Stimulated activated CD8-positive, alpha-beta memory T cell treated with anti-CD3 and anti-CD28 coated beads, Interleukin-4, amount 100 ng/mL, for 4 hours (primary cell): ENCODE measurements at places on chromosomes 4 and X.

- DNase-seq: no peak
Measured at GRCh38 chr4:37095925-37096324, 148.6 kb upstream of the NWD2 start.

GRCh38 chr4:3491681-3492405 lies 28.7 kb downstream of the DOK7 start:
- DNase-seq: no peak

- DNase-seq: no peak
Measured at GRCh38 chr4:38114386-38115150, 154.4 kb downstream of the PTTG2 start.

- no peak for DNase-seq
Measured at GRCh38 chr4:9999956-10000561, 21.2 kb downstream of the SLC2A9 start.

DNA sequence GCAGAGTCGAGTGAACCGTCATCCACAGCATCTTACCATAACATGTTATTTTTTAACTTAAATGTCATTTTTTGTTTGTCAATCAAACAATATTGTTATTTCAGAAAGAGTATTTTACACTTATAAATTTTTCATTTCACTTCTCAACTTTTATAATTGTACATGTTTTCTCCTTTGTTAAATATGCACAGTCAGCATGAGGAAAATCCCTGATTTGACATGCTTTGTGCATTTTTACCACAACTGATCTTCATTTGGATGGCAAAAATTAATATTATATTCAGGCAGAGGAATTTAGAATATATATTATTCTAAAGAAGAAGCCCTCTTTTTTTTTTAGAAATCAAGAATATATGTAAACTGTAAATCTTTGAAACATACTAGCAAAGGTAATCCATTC lies 958.0 kb upstream of the PCDH7 start:
- DNase-seq: no peak

GRCh38 chrX:132561483-132561882 lies 72.6 kb upstream of the MBNL3 start:
- DNase-seq: no peak

DNA sequence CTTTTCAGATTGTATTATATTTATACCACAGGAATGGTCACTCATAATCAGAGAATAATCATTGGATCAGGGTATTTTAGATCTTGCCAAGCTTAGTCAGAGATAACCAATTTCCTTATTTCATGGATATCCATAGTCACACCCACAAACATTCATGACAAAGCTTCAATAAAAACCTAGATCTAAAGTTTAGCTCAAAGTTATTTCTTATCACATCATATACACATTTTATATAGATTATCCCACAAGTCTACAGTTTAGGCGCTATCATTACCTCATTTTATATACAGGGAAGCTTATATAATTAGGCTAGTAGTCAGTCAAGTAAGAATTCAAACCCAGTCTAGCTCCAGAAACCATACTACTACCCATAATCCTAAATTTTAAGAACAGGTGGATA lies 82.3 kb downstream of the SLC10A7 start:
- DNase-seq: no peak

GRCh38 chrX:39022106-39022505 lies 220.8 kb downstream of the MID1IP1 start:
- no peak for DNase-seq

DNA sequence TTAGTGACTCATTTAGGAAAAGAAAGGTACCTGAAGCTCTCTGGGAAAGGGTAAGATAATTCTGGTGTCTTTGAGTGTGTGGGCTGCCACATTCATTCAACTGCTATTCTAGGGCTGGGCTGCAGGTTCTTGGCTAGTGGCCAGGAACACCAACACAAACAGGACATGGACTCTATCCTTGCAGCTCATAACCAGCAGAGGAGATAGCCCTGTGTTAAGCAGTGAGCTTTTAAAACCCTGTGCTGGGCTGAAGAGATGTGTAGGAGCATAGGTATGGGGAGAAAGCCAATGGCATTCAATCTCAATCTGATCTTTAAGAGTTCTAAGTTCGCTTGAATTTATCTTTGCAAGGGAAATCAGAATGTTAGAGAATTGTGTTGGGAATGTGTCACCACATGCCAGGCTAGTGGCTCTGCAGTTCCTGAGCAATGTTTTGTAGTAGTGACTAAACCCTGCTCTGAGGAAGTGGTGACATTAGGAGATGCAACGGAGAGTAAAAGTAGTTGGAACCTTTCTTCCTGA lies 39.2 kb downstream of the SGMS2 start:
- no peak for DNase-seq

DNA sequence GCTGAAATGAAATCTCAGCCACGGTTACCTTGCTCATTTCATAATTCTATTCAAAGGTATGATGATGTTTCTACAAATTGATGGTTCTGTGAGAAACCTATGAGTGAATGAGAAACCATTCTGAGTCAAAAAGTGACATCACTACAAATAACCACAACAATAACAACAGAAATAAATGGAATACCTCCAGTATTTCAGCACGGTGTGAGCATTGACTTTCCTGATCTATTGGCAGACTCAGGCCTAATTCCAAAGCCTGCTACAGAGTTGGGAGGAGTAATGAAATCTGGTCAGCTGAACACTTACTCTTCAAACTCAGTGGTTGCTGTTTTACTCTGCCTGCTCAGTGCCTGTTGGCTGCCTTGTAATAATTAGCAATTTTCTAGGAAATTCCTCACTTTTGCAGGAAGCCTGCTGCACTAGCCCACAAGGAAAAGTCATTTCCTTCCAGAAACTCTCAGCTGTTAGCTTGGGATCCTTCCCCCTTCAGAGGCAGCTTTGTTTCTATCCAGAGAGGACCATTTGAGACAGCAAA lies 18.8 kb upstream of the SYNPO2 start:
- no peak for DNase-seq

GRCh38 chr4:177016541-177017141 lies 223.9 kb upstream of the VEGFC start:
- DNase-seq: no peak

- DNase-seq: no peak
Measured at GRCh38 chrX:53195401-53195800, 29.6 kb downstream of the KDM5C start.

- DNase-seq: no peak
Measured at GRCh38 chrX:84453351-84454246, 48.7 kb downstream of the HDX start.

- DNase-seq: no peak
Measured at GRCh38 chrX:24145303-24146186, 4.0 kb upstream of the ZFX start.

GRCh38 chr4:25523405-25523804 lies 132.2 kb upstream of the SLC34A2 start:
- DNase-seq: no peak

GRCh38 chrX:43677993-43678392 lies 21.9 kb downstream of the MAOA start:
- no peak for DNase-seq

DNA sequence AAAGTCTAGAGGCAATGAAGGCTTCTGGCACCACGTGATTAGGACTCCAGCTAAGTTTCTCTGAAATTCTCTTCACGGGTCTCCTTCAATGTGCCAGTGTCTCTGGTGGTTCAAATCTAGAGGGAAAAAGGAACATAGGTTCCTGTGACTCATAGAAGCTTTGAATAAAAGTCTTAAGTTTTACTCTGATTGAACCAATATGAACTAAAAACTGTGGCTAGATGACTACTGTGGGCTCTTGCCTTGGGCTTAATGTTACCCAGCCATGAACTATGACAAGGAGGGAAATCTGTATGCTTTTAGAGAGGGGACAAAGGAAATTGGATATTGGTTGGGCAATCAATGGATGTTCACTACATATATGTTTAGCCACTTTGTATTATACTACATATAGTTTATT lies 49.9 kb upstream of the TEX13D start:
- no peak for DNase-seq

DNA sequence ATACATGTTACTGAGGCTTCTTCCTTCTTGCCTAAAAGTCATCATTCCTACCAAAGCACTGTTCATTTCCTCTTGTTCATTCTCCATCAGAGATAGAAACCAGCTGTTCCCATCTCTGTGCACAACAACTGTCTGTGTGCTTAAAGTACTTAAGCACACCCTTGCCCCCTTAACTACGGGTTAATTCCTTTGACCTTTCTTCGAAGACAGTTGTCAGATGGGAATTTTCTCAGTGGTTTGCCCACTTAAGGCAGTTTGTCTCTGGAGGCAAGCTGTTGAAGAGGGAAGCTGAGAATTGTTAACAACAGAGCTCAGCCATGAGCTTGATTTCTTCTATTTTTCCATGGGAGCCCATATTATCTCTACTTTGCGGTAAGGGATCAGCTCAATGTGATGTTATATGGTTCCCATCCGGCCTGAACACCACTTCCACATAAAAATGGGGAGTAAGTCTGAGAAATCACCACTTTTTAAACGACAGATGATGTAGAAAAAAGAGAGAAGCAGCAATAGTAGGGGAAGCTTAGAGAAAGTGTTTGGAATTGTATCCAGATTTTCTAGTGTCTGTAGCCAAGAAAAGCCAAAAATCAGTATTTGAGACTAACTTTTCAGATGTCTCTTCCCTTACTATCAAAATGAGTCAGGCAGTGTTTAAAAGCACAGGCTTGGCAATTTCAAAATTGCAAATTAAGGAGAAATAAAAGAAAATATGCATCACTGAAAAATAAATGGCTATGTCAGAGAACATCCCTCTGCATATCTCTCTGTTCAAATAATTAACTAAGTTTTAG lies 194.4 kb downstream of the SLIT2 start:
- DNase-seq: no peak

DNA sequence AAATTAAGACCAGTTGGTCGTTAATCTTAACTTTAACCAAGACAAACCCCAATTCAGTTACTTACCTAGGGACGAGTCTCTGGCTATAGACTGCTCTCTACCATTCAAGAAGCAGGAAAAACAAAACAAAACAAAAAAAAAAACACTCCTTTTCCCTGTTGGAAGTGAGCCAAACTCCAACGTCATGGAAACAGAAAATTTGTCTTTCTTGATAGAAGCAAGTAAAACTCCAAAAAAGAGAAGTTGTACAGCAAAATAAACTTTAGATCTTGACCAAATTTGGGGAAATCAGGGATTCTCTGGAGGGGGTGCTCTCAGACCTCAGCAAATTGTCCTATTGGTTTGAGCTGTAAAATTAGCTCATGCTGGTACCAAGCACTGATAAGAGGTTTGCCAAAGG lies 3.7 kb downstream of the CNGA1 start:
- DNase-seq: no peak

- no peak for DNase-seq
Measured at GRCh38 chr4:170776983-170777382, 687.2 kb upstream of the AADAT start.

- no peak for DNase-seq
Measured at GRCh38 chr4:4428966-4429875, 42.3 kb downstream of the NSG1 start.

GRCh38 chrX:149937871-149938426 lies 342 bp downstream of the EOLA2 start:
- no peak for DNase-seq

DNA sequence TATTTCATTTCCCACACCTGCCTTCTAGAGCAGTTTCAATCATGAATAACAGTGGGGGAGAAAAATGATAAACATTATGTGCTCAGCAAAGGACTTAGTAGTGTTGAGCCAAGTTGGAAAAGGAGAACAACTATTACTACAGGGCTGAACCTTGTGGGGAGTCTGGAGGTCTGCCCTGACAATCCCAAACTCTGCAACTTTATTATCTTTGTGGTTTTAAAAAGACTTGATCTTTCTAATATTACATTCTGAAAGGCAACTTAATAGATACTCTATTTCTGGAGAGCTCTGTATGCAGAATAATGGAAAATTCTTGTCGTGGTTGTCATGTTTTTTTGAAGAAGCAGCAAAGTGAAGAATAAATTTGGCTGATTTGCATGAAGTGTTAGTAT lies 116.1 kb downstream of the SPCS3 start:
- no peak for DNase-seq

DNA sequence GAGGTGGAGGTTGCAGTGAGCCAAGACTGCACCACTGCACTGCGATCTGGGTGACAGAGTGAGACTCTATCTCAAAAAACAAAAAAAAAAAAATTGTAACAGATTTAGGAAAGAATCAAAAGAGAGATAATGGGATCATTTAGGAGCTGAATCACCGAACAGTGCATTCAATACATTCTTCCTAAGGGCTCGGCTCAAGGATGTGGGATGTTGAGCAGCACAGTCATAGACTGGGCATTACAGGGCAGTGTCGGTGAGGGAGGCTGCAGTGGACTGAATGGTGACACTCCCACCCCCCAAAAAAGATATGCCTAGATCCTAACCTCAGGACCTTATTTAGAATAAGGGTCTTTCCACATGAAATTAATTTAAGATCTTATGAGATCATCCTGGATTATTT lies 70.0 kb downstream of the EVC2 start:
- no peak for DNase-seq

GRCh38 chr4:53908661-53909078 lies 155.7 kb downstream of the CHIC2 start:
- no peak for DNase-seq
